ENCODE measurements at places on chromosomes 2 and 18.

DNA sequence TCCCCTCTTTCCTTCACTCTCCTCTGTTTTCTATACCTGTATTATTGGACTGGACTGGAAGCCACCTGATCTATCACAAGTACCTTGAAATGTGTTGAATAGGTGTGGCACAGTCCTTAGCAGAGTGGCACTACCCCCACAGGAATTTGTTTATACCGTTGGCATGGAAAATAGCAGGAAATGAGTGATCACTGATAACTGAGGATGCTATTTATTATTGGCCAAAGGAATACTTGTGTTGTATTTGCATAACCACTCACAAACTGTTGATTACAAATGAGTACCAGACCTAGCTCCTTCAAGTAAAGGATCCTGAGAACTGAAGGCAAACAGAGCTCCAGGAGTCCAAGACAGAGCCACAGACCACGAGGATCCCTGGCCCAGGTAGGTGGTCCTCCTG lies at the start of gene IL37:
Gene IL37, plus strand, starts transcription at position 301 of the 400 bp plus-strand sequence. CDS start 1,848 bp downstream, outside the sequence.
- DNase-seq: no peak

DNA sequence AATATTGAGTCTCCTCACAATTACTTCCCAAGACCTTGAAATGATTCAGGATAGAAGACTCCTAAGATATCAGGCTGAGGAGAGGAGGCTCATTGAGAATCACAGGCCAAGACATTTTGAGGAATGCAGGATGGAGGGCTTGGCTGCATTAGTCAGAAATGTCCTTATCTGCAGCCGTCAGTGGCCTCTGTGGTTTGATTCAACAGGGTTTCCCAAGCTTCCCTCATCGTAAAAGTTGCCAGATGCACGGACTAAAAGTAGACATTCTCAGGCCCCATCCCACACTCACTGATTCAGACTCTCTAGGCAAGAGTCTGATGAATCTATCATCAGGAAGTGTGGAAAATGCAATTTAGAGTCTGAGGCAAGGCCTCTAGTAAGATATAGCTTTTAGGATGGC lies 34.0 kb upstream of the TMEM178A start:
- no peak for DNase-seq

GRCh38 chr2:58291726-58292438 lies 50.8 kb upstream of the FANCL start:
- DNase-seq: peak; percentile 46

- DNase-seq: no peak
These were observed 29.2 kb upstream of the HPCAL1 start for GRCh38 chr2:10273215-10274175.

DNA sequence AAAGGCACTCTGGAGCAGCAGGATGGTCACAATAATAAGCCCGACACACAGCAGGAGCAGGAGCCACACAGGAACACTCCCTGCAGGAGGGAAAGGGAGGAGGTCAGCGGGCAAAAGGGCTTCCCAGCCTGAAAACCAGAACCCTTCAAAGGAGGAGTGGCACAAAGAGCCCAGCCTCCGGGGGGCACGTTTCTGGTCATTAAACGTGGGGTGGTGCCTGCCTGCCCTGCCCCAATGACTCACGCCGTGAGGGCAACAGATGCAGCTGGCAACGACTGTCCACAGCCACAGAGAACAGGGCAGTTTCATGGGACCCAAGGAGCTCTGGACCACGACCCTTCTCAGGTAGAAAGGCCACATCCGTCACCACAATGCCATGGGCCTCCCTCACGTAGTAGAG lies 3.0 kb downstream of the PREB start:
- DNase-seq: no peak

- DNase-seq: no peak
These were observed 466.0 kb upstream of the TNP1 start for GRCh38 chr2:217325816-217326215.

DNA sequence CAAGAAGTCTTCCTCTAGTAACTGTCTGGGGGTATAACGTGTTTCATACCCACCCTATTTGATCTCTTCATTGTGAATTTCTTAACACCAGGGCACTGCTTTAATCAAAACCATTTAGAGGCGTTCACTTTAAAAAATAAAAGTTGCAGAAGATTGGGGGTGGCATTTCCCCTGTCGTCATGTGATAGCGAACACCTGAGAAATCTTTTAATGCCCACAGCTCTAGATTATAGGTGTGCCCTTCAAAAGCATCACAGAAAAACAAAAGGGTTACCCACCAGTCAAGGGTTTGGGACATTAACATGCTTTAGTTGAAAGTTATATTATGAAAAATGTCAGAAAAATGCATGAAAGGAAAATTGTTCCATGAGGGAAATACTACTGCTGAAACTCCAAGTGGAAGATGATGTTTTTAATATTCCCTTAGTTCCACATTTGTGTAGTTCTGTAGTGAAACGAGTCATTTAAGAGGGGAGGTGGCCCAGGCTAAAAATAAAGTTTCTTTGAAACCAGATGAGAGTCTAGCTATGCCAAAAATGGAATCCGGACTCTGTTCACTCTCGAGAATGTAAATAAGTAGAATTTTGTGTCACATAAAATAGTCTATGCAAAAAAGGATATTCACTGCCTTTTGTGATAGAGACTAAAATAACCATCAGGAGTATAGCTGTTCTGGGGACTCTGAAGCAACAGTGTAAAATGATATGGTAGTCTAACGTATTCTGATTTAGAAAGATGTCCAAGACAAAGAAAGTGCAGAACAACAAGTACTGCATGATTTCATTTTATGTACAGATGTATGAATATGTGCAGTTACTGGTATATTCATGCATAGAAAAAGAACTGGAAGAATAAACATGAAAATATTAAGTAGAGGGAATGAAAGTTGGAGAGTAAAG lies 95.3 kb downstream of the TMEM247 start:
- no peak for DNase-seq

DNA sequence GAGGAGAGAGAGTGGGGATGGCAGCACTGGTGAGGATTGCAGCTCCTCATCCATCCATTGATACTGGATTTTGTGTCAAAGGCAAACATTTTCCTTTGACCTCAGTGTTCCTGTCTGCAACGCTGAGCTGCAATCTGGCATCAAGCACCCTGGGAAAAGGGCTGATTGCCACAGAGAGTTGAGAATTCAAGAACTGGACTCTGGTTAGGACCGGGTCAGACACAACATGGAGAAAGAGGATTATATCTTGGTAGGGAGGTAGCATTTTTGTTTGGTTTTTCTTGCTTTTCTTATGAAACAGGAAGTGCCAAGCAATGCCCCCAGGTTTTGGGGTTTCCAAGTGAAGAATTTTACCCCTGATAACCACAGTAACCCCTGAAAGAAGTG lies 81.9 kb upstream of the PKDCC start:
- no peak for DNase-seq

- no peak for DNase-seq
These were observed 34.7 kb upstream of the ZNF396 start for GRCh38 chr18:35411625-35412351.

Measured in COR-L47 (cell line).